NCI-H2029 treated with DMSO at 0.1 percent for 48 hours (cell line): ENCODE measurements at places on chromosomes 1 and 21.

GRCh38 chr1:1227386-1227785, 4.4 kb downstream of the SDF4 start:
- no peak for DNase-seq

DNA sequence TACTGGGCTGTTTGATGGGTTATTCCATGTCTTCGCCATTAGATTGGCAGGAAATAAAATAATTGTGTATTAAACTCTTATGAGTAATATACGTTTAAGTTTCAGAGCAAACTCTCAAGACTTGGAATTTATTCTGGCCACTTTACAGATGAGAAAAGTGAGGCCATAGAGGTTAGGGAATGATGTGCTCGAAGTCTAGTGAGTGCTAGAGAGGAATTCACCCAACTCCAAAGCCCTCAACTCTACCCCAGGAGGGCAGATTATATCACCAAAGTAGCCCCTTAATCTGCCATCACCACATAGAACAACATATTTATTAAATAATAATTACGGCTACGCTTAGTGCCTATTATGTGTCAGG, 440 bp upstream of the MUL1 start:
- no peak for DNase-seq

- DNase-seq, result no peak
These were observed 325.0 kb upstream of the ESRRG start for GRCh38 chr1:217048104-217048707.

DNA sequence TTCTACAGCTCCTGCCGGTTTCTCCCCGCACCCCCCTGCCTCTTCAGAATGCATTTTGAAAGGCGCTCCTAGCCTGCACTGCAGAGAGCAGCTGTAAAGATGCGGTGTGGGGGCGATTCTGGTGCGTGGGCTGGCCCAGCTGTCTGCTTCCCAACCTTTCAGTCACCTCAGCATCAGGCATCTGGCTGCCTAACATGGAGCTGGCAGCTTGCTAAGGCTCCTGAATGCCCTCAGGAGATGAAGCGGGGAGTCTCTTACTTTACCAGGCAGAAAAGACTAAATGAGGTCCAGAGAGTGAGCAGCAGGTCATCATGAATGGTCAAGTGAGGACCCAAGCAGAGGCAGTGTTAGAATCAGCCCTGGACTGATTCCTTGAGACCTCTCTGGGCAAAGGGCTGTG, 8.7 kb downstream of the IER5 start:
- DNase-seq, result no peak

DNA sequence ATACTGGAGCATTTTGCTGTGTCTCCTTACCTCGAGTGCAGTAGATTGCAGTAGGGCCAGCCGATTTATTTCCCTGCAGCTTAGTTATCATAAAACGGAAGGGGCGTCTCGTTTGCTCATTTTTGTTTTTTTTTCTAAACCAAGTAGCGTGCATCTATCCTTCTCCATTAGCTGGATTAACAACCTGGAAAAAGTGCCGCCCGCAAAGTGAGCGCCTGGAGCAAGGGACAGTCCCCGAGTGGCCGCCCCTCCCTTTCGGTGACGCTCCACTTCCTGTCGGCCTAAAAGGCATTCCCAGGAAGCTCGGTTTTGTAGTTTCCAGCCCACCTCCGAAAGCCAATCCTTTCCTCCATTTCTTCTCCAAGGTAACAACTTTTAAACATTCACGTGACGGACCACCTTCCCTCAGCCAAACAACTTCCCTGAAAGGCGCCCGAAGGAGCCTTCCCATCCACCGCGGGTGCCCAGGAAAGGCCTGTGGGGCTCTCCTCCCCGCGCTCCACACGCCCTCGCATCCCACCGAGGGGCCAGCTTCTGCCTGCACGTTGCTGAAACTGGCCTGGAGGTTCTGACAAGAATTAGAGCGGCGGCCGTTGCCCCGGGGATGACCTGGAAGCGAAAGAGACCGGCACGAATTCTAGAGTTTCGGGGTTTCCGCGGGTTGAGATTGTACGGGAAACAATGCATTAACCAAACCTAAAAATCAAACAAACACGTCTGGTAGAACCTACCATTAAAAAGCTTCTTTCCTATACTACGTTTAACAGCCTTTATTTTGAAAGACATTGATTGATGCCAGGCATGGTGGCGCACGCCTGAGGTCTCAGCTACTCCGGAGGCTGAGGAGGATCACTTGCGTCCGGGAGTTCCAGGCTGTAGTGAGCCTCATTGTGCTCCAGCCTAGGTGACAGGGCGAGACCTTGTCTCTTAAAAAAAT, at the start of gene EXTL2:
TSS of gene EXTL2 (minus strand) at position 240 of the 937 bp plus-strand sequence. CDS start 6,085 bp downstream, outside the sequence.
- peak; percentile 85 for DNase-seq

DNA sequence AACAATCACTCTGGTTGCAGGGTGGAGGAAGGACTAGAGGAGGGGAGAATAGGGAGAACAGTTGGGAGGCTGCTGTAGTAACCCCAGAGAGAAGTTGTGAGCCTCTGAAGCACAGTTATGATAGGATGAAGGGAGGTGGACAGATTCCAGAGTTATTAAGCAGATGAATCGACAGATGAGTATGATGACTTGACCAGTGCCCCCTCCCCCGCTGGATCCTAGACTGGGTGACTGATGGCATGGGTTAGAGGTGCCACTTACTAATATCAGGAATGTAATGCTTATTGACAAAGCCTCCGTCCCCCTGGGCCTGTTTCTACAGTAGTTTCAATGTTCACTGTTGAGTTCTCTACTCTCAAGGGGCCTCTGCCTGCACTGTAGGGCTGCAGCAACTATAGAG, 14.0 kb upstream of the TIPRL start:
- no peak for DNase-seq

- no peak for DNase-seq
These were observed 64.1 kb upstream of the TMEM51 start for GRCh38 chr1:15089258-15089992.

GRCh38 chr1:26168410-26169197, at the start of gene C1orf232:
TSS of gene C1orf232 (minus strand) at chr1:26168963. CDS start at chr1:26168499, 464 bp downstream.
- no peak for DNase-seq

GRCh38 chr1:76766381-76766780, 100.9 kb upstream of the ST6GALNAC5 start:
- no peak for DNase-seq

GRCh38 chr1:169538998-169539871, 47.0 kb downstream of the F5 start:
- no peak for DNase-seq

DNA sequence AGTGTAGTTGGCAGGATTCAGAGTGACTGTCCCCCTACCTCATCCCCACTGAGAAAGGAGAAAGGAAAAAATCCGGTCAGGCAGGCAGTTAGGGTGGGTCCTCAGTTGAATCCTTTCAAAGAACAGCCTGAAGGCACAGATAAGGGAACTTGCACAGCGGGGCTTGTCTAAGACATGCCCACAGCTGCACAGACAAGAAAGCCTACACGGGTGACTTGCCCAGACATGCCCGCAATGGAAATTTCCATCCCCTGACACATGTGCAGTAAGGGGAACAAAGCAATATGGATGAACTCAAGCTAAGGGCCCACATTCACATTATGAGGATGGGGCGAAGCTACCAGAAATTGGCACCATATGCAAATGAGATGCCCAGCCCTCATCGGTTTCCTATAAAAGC, 82.5 kb downstream of the DESI2 start:
- no peak for DNase-seq

DNA sequence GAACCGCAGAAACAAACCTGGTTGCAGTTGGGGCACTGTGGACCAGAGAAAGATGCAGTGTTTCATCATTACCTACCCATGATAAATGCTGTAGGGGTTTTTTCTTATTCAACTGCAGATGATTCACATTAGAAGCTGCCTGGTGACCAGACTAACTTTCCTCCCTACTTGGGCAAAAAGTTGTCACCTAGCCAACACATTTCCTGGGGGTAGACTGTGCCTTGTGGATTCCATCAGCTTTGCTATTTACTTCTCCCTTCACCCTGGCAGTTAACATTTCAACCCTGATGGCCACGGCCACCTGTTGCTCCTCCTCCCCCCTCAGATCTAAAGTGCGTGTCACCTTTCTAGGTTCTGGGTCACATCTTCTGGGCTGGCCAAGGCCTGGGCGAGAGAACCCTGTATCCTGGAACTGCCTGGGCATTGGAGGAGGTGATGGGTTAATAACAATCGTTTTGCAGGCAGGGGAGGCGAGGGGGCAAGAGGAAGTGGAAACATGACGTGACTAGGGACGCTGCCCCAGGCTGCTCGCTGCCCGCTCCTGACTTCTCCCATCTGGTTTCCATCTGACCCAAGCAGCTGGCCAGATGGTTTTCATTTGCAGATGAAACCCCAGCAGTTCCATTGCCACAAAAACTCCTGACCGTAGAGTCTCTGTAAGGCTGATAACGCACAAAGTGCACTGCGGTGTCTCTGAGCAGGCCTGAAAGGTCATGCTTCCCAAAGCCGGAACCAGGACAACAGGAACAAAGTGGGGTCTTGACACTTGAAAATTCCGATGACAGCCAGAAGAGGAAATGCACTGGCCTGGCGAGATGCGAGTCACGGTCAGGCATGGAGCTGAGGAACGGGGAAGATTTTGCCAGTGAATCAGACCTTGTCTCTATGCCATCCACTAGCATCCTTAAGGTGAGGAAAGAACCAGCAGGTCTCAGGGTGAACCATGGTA, 36.6 kb downstream of the CAPZB start:
- no peak for DNase-seq

DNA sequence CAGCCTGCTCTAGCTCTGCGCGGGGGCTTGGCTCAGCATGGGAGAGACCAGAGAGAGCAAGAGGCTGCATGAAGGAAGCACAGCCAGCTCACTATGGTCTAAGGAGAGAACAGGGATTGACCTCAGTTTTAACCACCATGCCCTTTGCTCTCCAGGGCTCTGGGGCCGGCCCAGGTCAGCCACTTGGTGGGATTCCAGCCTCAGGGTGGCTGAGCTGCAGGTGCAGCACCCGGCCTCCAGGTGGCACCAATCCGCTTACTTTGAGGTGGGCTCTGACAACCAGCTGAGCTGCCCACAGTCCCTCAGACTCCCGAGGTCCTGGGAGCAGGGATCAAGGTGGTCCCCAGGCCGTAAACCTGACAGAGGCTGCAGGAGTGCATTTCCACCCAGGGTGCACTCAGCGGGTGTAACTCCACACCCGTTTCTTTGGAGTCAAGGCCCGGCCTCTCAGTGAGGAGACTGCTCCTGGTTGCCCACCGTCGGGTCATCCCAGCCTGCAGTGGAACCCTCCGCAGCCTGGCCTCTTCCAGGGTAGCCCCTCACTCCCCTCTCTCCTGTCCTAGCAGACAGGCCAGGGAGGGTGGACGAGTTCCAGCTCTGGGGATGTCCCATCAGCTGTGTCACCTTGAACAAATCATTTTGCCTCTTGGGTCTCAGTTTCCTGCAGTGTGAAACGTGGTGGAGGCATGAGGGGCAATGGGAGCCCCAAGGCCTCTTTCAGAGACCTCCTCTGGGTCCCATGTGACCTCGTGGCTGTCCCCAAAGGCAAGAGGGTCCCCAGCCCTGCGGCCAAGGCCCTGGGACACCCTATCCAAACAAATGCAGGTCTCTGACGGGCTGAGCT, 607 bp upstream of the LGR6 start:
- no peak for DNase-seq

GRCh38 chr1:89786628-89787214, 34.1 kb upstream of the LRRC8D start:
- DNase-seq, result no peak

- no peak for DNase-seq
These were observed 317.5 kb downstream of the ASTN1 start for GRCh38 chr1:176847052-176847451.

- DNase-seq, result no peak
These were observed 119.7 kb upstream of the WNT4 start for GRCh38 chr1:22262583-22262982.

GRCh38 chr1:229768232-229768631, 142.2 kb downstream of the URB2 start:
- DNase-seq, result no peak

DNA sequence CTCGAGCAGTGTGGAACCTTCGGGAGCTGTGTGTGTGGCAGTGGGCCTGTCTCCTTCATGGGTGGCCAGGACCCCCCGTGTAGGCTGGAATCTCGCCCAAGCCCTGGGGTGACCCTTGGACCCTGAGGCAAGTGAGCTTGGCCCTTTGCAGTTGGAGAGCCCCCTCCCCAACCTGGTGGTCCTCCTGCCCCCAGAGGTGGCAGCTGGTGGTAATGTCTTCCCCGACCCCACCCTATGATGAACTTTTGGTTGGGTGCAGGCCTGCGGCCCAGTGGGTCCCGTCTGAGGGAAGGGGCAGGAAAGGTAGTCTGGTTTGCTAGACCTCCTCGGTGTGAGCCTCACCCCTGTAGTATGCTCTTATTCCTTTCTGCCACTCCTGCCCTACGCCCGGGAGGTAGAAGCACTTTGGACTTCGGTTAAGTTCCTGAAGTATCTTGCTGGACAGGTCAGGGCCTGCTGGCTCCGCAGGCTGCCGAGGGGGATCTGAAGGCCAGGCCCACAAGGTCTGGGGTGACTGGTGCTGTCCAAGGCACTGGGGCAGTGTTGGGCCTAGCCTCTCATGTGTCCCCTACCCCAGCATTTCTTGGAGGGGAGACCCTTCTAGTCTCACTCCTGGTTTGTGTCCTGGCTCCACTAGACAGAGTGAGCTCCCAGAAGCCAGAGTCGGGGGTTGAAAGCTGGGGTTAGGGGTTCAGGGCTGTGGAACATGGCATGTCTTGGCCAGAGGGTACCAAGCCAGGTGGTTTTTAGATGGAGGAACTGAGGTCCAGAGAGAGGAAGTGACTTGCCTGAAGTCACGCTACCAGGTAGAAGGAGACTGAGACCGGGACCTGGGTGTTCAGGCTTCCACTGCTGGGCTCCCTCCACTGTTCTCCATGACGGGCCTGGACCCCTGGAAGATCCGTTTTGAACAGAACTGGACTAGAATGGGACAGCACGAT, 1.8 kb downstream of the ZNF362 start:
- DNase-seq, result no peak

DNA sequence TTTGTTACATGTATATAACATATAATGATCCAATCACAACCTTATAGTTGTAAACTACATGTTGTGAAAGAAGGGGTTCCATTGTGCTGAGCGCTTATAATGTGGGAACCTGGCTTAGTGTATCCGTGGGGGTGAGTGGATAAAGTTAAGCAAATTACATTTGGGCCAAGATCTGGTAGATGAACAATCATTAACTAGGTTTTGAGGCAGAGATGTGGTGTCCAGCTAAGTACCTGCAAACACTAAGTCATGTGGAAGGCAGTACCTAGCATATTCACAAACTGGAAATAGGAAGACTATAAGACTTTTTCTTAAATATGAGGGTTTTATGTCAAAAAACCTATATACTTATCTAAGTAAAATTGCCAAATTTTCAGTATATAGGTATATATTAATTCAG, 167.2 kb upstream of the PDE4B start:
- DNase-seq, result no peak

- no peak for DNase-seq
These were observed 157.9 kb upstream of the RAB4A start for GRCh38 chr1:229112832-229113548.

- peak; percentile 91 for DNase-seq
These were observed 137.5 kb downstream of the NOS1AP start for GRCh38 chr1:162206749-162207635.

- DNase-seq, result no peak
These were observed 20.0 kb downstream of the RIPPLY3 start for GRCh38 chr21:37026499-37026898.

DNA sequence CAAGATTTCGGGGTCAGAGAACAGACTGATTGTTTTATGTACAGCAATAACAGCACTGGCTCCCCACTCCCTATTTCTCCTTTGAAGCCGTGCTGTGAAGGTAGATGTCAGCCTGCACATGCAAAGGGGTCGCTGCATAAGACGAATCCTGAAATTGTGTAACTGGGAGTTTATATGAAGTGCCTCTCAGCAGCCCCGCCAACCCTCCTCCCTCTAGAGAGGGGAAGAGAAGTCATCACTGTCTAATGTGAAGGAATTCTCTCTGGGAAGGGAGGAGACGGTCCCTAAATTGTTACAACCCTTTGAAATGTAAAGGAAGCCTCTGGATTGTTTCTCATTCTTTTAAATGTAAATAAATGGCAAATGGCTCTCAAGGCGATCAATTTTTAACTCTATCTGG, 545.3 kb downstream of the PLA2G4A start:
- no peak for DNase-seq
